ENCODE measurements at places on chromosomes 6 and 20.

GRCh38 chr20:40750541-40751035 is 61.6 kb upstream of the MAFB start:
- DNase-seq, result no peak

DNA sequence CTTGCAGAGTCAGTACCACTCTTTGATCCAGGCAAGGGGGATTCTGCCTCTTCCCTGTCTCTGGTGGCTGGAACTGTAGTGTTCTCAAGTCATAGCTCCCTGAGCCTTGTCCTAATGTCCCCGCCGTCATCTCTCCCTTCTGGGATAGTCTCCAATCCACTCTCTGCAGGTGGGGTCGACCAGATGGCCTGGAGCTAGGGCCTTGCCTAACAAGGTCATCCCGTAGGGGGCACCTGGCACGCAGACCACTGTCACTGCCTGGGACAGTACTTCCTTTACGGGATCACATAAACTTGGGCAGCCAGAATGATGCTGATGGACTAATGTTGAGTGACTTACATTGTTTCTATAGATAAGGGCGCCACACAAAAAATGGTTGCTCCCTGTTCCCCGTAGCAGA is 118.9 kb upstream of the SLC22A23 start:
- no peak for DNase-seq

GRCh38 chr20:59438201-59438600 is 137.8 kb downstream of the EDN3 start:
- DNase-seq, result no peak

DNA sequence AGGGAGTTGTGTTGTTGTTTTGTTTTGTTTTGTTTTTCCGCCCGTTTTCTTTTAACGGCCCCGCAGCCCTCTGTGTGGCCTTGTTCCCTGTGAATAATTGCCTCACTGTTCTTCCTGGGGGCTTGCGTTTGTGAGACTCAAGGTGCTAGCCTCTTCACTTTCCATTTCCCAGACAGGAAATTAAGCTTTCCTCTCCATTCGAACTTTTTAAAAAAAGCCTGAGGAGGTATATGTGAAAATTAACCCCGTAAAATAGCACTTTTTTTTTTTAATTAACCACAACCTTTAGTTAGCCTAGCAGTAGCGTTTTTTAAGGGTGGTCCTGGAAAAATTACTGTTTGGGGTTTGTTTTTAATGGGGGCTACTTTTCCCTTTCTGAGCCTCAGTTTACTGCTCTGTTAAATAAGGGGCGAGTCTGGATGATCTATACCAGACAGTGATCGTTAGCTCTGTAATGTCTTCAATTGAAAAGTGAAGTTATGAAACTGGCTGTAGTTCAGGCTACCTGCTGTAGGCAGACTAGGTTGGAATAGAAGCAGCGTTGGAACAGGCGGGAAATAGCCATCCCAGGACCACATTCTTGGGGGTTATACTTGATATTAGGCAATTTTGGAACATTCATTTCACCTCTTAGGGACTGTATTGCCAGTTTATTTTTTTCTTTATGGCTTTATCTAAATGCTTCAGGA is 1.7 kb downstream of the STX16 start:
- DNase-seq, result peak; percentile 35

DNA sequence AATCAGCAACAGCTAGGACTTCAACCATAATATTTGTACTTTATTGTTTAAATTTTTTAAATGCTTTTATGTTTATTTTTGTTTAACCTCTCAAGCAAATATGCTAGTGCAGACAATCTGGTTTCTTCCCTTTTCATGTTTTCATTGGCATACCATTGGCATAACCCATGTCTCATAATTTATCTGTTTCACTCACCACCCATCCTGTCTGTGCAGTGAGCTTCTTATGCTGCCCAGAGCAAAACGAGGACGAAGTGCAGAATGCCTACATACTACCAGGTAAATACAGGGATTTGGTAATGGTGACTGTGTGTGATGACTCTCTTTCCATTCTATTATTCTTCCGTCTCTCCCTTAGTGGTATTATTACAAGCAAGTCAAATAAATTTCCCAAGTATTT is 361.4 kb upstream of the KCNQ5 start:
- DNase-seq, result peak; percentile 57

DNA sequence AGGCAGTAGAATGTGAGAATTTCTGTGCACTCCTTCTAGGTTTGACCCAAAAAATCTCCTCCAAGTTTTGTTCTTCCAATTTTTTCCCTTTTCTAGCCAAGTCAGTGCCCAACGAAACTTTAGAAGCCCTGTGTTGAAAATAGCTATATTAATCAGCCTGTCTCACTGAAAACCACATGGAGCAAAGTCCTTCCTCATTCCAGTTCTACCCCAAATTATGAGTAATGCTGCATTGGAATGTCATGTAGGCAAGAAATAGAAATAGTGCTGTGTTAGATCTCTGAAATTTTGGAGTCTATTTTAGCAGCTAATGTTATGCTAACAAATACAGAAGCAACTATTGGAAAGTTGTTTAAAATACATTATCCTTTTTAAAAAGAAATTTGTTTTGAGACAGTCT is 725.5 kb downstream of the TBC1D32 start:
- peak; percentile 0 for DNase-seq

DNA sequence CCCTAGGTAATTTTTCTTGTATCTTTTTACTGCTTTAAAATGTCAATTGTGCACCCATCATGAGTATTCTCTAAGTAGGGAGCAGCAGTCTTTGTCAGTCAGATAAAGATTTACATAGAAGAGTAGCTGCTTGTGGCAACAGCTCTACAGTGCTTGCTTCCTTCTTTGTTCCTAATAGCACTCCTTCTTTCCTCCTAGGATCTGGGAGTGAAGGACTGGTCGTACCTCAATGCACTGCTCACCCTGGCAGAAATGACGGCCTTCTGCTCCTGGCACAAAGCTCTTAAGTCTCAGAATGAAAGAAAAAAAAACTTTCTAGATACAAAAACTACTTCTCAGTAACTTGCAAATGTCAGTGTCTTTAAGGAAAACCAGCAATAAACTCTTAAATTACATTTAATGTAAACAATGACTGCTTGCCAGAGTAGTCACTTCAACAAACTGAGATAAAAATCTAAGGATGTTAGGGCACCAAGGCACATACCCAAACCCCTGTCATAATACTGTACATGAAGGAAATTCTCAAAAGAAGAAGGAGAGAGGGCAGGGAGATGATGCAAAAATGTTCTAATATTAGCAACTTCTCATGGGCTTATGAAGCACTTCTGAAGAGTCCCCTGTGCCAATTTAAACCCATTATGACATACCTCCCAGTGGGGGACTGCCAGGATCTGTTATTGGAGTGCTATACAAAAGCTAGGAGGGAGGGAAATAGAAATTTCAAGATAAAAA is 34.0 kb downstream of the NCOA6 start:
- DNase-seq, result peak; percentile 74

DNA sequence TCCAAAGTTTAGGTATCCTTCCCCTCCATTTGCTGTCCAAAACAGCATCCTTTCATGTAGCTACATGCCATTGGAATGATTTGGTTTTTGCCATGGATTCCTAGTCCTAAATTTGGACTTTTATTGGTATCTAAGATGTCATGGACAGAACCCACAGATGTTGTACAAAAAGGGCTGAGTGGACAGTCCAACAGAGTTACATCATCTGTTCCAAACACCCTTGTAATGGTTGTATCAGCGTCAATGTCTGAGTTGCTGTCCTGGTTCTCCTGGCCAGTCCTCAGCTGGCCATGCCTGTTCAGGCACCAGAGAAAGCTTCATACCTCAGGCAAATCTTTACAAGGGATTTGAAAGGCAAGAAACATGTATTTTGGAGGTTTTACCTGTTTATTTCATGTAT is 191.3 kb downstream of the ESR1 start:
- peak; percentile 36 for DNase-seq

GRCh38 chr6:138948004-138948403 is 40.0 kb downstream of the REPS1 start:
- no peak for DNase-seq

- no peak for DNase-seq
Measured at GRCh38 chr6:89372506-89372901, 20.0 kb upstream of the UBE2J1 start.

DNA sequence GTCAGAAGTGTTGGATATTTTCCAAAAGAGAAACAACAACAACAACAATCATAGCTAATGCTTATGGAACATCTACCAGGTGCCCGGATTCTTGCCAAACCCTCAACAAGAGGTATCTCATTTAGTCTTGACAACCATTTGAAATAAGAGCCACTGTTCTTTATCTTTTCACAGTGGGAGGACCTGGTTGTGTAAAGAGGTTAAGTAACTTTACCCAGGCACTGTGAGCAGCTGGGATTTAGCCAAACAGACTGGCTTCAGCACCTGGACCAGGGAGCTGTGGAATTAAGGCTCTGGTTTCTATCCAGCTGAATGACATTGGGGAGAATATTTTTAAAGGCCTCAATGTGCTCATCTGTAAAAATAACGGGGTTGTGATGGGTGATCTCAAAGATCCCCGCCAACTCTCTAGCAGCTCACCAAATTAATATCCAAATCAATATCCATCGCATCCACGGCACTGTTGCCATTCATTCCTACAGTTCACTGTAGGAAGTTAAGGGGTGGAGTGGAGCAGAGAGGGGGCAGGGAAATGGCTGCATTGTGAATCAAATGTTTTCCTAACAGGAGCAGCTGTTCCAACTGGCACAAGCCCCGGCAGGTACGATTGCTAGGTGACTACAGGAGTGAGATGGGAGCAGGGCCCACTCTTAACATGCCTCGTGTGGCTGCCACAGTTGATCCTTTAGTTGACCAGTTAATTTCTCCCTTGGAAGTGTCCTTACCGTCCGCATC is 61.8 kb downstream of the GCNT2 start:
- DNase-seq, result no peak
